Activated CD8-positive, alpha-beta memory T cell treated with anti-CD3 and anti-CD28 coated beads for 1 hour (primary cell): ENCODE measurements at places on chromosomes 7 and 10.

DNA sequence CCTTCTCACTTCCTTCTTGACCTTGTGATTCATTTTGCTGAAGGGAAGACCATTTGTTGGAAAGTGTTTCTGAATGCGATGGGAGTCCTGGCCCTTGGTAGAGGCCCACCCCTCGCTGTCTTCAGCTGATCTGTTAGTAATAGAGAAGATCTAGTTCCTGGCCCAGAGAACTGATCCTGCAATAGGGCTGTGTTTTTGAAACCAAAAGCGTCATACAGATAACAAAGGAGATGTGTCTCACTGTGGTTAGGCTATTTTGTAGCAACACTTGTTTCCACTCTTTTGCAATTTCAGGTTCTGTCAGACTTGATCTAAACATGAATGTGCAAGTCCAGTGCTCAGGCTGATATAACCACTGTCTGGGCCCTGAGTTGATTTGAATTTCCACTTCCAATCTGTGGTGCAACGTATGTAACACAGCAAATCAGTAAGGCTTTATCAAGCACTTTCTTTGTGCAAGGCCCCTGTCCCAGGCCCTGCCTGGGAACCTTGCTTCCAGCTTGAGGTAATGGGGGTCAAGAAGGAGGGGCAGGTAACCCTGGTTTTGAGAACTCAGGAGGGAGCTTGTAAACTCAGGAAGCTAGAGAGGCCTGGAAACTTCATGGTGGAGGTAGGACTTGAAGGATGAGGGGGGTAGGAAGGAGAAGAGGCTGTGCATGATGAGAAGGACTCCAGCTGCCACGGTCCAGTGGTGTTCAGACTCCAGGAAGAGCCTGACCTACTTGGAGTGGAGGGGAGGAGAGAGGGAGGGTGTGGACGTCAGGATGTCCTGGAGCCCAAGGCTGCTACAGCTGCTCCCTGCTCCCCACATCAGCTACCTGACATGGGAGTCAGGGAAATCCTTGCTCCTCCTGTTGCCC, 42.2 kb upstream of the SRGN start:
- DNase-seq, result no peak

DNA sequence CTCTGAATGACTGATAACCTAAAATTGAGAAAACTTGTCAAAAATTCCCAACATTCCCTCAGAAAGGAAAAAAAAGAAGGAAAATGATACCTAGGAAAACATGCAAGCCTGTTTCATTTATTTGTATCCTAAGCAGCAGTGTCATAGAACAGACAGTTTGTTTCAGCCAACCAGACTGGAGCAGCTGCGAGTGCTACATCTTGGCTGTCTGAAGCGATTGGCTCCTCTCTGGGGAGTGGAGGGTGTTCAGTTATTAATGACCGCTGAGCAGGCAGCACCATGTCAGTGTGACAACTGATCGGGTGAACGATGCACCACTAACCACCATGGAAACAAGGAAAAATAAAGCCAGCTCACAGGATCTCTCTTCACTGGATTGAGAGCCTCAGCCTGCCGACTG, at the start of gene LRRN3:
LRRN3 (plus strand) TSS at position 282 of the 400 bp plus-strand sequence. CDS start 31,646 bp downstream, outside the sequence.
- DNase-seq, result no peak

- no peak for DNase-seq
Observed at GRCh38 chr7:71706597-71706975, 574.6 kb downstream of the GALNT17 start.

- no peak for DNase-seq
Observed at GRCh38 chr10:58784361-58784760, 271.7 kb downstream of the BICC1 start.

DNA sequence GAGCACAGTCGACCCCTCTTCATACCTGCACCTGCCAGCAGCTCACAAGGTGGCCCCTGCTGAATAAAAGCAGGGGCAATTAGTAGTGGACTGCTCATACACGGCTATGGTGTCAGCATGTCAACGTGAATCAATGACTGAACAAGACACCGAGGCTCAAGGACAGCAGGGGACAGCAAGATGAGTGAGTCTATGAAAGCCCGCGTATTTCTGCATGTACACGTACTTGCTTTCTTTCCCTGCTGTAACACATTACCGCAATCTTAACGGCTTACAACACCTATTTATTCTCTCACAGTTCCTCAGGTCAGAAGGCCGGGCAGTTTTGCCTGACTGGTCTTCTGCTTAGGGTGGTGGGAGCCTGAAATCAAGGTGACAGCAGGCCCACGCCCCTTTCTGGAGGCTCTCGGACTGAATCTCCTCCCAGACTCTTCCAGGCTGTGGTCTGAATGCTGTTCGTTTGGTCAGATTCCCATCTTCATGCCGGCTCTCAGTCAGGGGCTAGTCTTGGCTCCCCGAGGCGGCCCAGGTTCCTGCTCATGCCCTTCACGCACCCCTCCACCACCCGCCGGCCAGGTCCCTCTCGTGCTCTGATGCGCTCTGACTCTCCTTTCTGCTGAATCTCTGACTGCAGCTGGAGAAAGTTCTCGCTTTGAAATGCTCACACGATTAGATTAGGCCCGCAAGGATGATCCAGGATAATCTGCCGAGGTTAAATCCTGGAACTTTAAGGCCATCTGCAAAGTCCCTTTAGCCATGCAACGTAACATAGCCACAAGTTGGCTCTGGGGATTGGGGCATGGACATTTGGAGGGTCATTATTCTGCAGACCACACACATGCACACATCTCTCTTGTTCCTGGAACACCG, 7.8 kb upstream of the PPP2R2D start:
- DNase-seq, result no peak

DNA sequence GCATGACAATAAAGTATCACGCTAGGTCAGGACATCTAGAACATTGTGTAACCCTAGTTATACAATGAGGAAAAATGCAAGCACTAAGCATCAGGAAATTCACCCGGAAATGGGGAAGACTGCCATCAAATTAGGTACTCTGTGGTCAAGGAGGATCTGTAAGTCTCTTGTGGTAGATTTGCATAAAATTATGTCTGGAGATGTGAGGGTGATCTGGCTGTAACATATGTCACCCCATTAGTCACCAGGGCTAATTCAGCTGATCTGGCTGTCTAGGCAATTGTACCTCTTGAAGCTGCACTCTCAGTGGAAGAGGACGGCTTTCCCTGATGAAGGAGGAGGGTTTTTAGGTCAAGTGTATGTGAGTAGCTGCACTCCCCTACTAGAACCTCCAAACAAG, 14.8 kb downstream of the AKR1D1 start:
- DNase-seq, result no peak

DNA sequence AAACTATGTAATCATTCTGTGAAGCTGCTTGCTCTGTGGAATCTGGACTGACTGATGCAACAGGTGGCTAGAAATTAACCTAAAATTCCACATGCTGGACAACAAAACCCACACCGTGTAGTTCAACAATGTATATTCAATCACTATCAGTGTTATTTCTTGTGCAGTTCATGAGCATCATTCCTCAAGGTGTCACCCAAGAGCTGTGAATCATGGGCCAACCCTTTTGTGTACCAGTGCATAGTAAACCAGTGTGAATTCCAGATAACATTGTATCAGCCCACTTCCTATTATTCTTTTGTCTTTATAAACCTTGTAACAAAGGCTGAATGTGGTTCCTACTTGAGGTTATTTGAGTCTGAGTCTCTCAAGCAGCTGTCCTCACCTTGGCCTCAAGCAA, 905.2 kb upstream of the ZNF722 start:
- DNase-seq, result no peak

- no peak for DNase-seq
Observed at GRCh38 chr7:77531038-77531437, 6.1 kb upstream of the PTPN12 start.

GRCh38 chr7:130632111-130632510, 36.4 kb downstream of the COPG2 start:
- DNase-seq, result no peak

DNA sequence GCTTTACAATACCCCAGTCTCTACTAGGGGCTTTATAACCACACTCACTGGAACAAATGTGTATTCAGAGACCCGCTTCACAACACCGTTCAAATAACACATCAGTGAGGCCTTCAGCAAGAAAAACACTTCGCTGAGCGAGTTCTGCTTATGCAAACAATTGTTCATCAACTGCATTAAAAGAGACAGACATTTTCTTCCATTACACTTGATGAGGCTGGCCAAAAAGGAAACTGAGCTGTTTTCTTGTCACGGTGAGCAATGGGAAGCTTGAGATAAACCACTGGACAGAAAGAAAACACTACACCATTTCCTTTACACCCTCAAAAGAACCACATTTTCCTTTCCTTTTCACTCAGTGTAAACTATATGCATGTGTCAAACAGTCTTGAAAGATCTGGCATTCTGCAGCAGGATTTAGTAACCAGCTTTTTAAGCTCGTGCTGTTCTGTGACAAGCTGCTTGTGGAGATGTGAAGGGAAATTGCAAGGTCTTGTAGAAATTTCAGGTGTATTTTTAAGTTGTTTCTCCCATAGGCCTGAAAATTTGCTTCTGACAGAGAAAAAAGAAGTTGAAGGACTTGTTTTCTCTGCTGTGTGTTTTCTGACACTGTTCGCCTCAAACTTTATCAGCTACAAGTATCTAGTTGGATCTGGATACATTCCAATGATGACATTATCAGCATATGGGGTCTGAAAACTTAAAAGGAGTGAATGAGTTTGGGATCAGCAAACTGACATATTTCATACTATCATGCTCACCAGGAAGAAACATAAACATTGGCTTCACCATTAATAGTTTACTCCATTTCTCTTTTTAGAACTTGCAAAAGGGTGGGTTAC, 693.1 kb downstream of the PARD3 start:
- DNase-seq, result no peak

DNA sequence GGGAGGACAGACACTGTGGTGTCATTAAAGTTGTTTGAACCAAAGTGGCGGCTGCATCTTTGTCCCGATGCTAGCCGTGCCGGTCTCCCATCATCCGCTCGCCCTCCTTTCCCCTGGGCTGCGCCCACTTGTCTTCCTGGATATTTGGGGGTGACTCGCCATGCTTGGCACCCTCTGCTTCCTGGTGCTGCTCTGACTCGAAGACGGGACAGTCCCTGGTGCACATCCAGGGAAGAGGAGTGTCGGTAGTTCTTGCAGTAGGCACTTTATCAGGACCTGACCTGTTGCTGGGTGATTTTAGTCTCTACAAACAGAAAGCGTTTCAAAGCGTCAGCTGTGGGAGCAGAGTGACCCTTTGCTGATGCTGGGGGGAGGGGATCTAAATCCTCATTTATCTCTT, 68.3 kb upstream of the DNAJB6 start:
- no peak for DNase-seq

DNA sequence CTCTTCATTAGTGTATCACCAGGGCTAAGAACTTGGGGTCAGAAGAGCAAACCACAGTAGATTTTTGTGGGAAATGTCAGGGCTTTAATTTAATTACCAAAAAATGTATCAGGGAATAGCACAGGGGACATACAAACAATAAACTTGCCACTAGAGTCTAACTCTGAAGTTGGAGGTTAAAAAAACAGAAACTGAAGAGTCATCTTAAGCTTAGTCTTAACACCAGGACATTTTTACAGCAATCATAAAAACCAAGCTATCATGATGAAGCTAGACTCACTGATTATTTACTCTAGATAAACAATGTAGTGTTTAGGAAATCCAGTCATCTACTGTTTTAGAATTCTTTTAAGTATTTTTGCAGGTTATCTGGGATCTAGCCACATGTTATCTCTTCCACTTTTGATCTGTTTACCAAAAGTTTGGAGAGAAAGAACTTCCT, 48.4 kb upstream of the GLI3 start:
- DNase-seq, result no peak
